ENCODE measurements at places on chromosomes 6 and 20.

GRCh38 chr20:21270806-21271205 lies 32.3 kb upstream of the XRN2 start:
- DNase-seq: no peak

DNA sequence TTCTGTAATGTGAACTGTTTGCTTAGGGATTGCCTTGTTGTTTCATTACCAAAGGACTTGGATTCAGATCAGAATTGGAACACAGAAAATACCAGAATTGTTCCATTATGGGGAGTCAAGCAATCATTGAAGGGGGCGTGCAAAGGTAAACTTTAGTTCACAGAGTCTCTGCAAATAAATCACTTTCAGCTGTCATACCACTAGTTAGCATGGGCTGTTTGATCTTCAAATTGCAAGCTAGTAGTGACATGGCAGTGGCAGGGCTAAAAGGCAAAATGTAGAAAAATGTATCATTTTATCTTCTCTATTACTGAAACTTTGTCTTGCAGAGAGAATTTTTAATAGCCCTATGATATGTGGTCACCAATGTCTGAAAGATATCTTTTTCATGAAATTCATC lies 483.2 kb upstream of the NRSN1 start:
- DNase-seq: no peak

GRCh38 chr6:34573567-34574183 lies 17.5 kb upstream of the SPDEF start:
- DNase-seq: no peak

DNA sequence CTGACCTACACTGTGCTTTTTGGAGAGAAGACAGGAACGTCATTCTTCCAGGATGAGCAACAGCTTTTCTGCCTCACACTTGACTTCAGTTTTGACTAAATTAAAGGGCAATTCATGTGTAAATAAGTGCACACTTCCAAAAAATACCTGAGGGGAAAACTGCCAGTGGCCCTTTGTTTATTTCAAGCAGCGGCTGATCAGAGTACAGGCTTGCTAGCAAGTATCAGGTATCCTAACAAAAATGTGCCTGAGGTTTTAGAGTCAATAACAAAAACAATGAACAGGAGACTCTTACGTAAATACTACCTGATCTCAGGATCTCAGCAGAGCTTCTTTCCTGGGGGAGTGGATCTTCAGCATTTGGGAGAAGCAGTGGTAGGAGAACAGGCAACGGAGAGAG lies 12.4 kb downstream of the LY86 start:
- DNase-seq: no peak

DNA sequence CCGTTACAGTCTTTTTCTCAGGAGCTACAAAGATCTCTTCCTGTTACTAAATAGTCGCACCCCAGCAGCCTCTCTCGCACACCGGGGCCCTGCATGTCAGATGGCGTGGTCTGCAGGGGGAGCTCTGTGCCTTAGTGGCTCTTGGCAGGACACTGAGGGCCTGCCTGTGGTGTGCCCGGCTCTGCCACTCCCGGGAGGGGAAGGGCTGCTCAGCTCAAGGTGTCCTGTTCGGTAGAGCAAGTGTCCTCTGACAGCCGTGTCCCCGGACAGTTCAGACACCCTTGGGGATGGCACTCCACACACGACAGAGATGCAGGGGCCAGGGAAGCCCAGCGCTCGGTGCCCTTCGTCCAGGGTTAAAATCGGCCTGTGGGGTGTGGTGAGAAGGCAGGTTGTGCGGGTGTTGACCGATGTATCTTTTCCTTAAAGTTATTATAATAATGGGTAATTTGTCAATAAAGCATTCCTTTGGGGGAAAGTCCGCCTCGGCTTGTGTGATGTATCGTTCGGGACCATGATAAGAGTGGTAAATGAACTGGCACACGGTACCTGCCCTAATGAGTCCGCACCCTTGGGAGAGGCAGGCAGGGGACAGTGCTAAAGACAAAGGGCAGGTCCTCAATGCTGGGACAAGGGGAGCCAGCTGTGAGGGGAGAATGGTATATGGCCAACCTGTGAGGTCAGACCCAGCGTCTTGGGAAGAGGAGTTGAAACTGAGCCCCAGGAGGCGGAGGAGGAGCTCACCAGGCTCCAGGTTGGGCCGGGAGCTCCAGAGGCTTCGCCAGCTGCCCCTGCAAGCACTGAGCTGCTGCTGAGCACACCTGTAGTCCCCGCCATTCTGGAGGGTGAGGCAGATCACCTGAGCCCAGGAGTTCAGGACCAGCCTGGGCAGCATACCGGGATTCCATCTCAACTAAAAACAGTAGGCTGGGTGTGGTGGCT lies 3.6 kb upstream of the DNAJC5 start:
- no peak for DNase-seq

DNA sequence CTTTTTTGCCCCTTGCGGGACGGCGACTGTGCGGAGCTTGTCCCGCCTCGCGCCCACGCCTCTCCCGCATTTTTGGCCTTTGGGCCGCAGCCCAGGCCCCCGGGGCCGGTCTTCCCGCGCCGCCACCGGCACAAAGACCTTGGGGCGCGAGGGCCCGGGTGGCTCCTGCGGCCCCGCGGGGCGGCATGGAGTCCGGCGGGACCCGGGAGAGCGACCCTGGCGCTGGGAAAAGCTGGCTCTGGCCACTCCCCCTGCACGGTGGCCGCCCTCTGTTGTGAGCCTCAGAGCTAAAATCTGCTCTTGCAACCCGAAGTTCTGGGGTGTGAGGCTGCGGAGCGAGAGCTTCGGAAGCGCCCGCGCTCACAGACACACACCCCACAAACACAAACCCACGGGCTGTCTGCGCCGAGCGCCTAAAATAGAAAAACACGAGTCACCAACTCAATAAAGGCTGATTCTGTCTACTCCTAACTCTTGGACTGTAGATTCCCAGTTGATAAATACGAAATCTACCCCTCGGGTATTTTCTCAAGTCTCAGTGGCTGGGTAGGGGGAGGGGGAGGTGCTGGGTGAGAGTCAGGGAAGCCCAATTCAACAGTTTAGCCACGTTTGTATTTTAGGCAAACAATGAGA lies 496 bp upstream of the BEND3 start:
- DNase-seq: peak; percentile 28

DNA sequence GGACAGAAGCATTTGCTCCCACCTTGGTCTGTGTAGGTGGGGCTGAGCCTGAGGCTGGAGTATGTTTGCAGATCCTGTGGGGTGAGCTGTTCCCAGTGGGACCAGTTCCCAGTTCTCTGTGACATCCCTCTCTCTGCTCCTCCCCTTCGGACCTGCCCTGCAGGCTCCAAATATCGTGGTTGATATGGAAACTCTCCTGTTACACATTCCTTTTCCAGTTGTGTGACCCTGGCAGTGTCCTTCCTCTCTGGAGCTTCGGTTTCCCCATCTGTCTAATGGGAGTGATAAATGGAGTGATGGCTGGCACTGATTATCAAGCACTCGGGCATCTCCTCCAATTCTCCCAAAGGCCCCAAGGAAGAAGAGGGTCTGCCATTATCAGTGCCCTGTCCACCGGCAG lies 15.7 kb upstream of the TGM2 start:
- no peak for DNase-seq

- DNase-seq: no peak
Observed at GRCh38 chr6:169868458-169868857, 117.0 kb downstream of the ERMARD start.

DNA sequence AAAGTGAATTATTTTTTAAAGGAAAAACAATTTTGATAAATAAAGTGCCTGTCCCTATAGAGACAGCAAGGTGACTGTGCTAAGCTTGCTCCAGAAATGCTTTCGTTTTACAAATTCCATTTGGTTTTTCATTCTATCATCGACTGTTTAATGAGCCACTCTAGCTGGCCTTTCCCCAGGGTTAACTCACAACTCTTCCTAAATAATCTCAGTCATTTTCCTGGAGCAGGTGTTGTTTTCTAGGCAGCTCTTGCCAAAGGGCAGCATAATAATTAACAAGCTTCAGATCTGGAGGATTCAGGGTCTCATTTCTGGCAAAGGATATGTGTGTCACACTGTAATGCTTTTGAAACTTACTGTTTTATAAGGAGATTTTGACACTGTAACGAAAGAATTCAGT lies 184.2 kb downstream of the KHDC1L start:
- no peak for DNase-seq

DNA sequence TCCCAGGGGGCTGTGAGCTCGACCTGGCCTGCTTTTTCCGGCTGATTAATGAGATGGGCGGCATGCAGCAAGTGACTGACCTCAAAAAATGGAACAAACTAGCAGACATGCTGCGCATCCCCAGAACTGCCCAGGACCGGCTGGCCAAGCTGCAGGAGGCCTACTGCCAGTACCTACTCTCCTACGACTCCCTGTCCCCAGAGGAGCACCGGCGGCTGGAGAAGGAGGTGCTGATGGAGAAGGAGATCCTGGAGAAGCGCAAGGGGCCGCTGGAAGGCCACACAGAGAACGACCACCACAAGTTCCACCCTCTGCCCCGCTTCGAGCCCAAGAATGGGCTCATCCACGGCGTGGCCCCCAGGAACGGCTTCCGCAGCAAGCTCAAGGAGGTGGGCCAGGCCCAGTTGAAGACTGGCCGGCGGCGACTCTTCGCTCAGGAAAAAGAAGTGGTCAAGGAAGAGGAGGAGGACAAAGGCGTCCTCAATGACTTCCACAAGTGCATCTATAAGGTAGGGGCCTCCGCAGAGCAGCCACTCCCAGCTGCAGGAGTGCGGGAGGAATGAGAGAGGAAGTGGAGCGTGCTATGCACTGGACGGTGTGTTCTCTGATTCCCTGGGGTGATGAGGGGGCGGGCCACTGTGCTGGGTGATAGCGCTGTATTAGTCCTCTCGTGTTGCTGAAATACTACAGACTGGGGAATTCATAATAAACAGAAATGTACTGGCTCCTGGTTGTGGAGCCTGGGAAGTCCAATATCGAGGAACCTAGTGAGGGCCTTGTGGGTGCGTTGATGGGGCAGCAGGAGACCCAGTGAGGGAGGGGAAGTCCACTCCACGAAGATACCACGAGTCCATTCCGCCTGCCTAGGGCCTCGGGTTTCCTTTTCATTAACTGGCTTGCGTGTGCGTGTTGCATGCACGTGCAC lies 161.7 kb downstream of the DTNBP1 start:
- no peak for DNase-seq

GRCh38 chr20:63322933-63323273 lies 29.9 kb downstream of the COL20A1 start:
- no peak for DNase-seq
